ENCODE measurements at places on chromosomes 16 and 17. TPM values are rescaled to one million over a fixed set of nuclear protein-coding genes. Genes with fewer than 3 reads are reported as not detected.
A peak's percentile ranks its signal among the peaks of the same experiment; 100 is the strongest.

CRYM gene
- 6.7 TPM for total RNA-seq

SP6 gene
- total RNA-seq: 1.9 TPM

DNA sequence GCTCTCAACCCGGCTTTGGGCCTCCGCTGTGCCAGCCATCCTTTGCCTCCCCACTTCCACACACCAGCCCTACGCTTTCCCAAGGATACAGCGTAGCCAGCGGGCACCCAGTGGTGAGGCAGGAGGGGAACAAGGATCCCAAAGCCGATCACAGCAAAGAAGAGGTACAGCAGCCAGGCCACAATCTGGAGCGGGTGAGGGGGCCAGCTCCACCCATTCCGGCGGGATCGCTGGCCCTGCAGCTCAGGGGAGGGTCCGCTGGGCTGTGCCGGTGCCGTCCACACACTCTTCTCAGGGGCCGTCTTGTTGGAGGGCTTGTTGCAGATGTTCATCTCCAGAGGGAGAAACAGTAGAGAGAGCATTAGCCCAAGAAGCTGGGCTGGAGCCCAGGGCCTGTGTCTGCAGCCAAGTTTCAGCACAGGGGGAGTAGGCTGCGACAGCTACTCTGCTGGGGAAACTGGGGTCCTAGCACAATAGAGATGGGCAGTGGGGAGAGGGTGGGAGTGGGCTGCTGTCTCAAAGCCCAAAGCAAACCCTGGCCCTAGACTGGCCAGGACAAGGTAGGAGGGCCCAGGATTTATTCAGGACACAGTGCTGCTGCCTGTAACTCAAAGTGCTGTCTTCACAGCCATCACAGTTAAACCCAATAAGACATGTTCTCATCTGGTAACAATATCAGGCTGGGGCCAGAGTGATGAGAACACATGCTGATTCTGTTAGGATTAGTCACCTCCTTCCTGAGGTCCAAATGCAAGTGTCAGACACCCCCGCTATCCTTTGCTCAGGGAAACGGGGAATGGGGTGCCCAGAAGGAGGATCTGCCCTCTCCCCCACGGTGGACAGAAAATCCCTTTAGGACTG, 9.9 kb downstream of the ZDHHC1 start:
- peaks cover 9% of the 10 kb centered on the region for H3K4me1 ChIP-seq
- H3K27ac ChIP-seq: peak overlapping the region; percentile 58
- H3K36me3 ChIP-seq: no peaks in the 10 kb centered on the region
- no peak for DNase-seq
- H3K27me3 ChIP-seq: no peaks in the 10 kb centered on the region

DNA sequence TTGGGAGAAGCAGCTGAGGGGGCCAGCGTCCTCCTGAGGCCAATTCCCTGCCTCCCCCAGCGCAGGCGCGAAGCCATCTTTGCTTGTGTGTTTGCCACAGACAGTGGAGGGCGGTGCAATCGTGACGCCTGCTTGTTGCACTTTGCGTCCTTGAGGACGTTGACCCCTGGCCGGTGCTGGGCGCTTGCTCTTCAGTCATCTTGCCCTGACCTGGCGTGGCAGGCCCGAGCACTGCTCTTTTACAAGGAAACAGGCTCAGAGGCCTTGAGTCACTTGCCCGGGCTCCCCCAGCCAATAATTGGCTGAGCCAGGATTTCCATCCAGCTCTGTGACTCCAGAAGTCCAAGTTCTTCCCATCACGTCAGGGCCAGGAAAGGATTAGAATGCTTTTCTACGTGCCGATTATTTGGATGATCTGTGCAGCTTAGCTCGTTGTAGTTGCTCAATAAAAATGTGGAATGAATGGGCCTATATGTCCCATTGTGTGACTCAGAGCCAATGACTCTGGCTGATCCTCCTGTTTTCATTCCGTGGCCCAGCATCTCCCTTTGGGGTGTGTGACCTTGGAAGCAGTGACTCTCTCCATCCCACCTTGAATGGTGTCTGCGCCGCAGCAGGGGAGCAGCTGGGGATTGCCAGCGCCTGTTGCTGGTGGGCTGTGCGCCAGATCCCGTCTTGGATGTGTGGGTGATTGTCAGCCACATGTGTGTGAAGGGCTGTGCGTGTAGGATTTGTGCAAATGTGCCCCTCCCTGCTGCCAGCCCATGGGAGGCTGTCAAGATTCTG, 214.1 kb downstream of the SEC14L1 start:
- H3K27me3 ChIP-seq: no peaks in the 10 kb centered on the region
- H3K4me3 ChIP-seq: no peak overlapping the region
- no peak overlapping the region for H3K27ac ChIP-seq
- peaks cover 24% of the 10 kb centered on the region for H3K4me1 ChIP-seq
- DNase-seq: peak; percentile 78

GRCh38 chr16:9077091-9077809, 14.2 kb upstream of the HAPSTR1 start:
- no peaks in the 10 kb centered on the region for H3K36me3 ChIP-seq
- peak overlapping the region; percentile 53 for H3K27ac ChIP-seq
- no peaks in the 10 kb centered on the region for H3K27me3 ChIP-seq
- no peak overlapping the region for H3K4me3 ChIP-seq
- DNase-seq: no peak

DNA sequence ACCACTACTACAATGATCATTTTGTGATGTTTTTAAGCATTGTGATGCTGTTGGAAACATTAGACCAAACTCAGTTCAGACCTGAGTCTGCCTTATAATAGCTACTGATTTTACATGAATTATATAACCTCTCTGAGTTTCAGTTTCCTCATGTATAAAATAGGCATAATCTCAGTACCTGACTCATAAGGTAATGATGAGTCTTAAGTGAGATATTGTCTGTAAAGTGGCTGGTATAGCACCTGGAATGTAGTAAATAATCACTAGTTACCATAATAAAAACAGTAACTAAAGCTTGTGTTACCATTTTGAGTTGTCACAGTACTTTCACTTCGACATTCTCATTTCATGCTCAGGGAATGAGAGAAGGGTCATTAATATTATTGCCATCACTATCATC, 381.5 kb upstream of the SALL1 start:
- H3K4me1 ChIP-seq: no peaks in the 10 kb centered on the region
- H3K27ac ChIP-seq: no peak overlapping the region
- H3K27me3 ChIP-seq: no peaks in the 10 kb centered on the region
- no peaks in the 10 kb centered on the region for H3K36me3 ChIP-seq

CLEC3A gene
- total RNA-seq: not detected

DNA sequence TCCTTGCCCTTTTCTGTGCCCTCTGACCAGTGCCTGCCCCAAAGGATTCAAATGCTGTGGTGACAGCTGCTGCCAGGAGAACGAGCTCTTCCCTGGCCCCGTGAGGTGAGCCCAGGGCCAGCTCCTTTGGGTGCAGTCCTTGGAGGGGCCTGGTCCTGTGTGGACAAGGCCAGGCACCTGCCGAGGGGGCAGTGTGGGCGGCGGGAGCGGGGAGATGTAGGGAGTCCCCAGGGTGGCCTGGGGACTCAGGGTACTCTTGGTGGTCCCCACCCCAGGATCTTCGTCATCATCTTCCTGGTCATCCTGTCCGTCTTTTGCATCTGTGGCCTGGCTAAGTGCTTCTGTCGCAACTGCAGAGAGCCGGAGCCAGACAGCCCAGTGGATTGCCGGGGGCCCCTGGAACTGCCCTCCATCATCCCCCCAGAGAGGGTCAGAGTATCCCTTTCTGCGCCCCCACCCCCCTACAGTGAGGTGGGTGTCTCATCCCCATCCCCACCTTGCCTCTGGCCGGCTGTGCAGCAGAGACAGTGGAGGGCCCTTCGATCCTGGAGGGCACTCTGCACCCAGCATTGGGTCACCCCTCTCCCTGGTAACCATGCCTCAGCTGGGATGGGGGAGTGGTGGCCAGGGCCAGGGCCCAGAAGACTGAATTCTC, 4.4 kb downstream of the TMEM92 start:
- no peak overlapping the region for H3K4me3 ChIP-seq
- peaks cover 15% of the 10 kb centered on the region for H3K4me1 ChIP-seq
- H3K36me3 ChIP-seq: no peaks in the 10 kb centered on the region
- DNase-seq: peak; percentile 68
- peaks cover 3% of the 10 kb centered on the region for H3K27me3 ChIP-seq

TP53TG3F gene
- total RNA-seq: not detected

GRB7 gene
- total RNA-seq: 33.5 TPM

CDRT15 gene
- not detected for total RNA-seq

DNA sequence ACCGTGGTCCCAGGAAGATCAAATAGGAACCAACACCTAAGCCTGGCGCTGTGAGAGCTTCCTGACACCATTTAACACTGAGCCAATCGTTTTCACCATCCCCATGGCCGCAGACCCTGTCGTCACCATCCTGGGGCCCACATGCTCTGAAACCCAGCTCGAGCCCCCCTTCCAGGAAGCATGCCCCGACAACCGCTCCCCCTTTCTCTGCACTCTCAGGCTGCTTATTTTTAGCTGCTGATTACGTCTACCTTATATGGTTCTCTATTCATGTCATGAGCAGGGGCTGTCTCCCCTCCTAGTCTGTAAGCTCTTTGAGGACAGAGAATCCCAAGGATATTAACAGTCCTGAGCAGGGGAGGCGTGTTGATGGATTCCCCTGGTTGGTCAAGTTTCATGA, 10.5 kb downstream of the SRL start:
- DNase-seq: no peak
- no peaks in the 10 kb centered on the region for H3K36me3 ChIP-seq
- H3K4me1 ChIP-seq: peaks cover 6% of the 10 kb centered on the region
- no peaks in the 10 kb centered on the region for H3K27me3 ChIP-seq
- no peak overlapping the region for H3K4me3 ChIP-seq

ZC3H7A gene
- total RNA-seq: 55.0 TPM

- peaks cover 23% of the 10 kb centered on the region for H3K27me3 ChIP-seq
- peaks cover 10% of the 10 kb centered on the region for H3K4me1 ChIP-seq
- no peaks in the 10 kb centered on the region for H3K36me3 ChIP-seq
- no peak overlapping the region for H3K27ac ChIP-seq
Measured at GRCh38 chr16:2786061-2786825, 1.1 kb downstream of the PRSS33 start.

- H3K36me3 ChIP-seq: no peaks in the 10 kb centered on the region
- no peaks in the 10 kb centered on the region for H3K4me1 ChIP-seq
- no peak overlapping the region for H3K4me3 ChIP-seq
- no peak for DNase-seq
- no peaks in the 10 kb centered on the region for H3K27me3 ChIP-seq
Measured at GRCh38 chr16:74199842-74200124, 96.8 kb upstream of the PSMD7 start.

DNA sequence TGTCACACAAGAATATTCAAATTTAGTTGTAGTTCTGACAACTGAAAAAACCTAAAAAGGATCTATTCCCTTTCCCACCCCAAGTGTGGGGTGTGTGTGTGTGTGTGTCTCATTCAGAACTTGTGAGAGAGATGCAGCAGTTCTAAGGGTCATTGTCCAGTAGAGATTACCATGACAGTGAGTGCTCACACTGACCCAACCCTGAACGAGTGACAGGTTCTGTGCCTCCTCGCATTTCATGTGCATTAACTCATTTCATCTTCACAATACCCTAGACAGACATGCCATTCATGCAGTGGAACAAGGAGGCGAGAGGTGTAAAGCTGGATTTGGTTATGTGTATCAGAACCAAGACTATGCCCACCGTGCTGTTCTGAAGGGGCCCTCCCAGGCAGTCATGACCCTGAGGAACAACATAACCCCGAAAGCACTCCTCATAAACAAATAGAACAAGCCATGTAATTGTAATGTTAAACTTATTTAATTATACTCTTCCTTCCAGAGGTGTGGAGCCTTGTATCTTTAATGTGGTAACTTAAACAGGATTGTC, 102.1 kb downstream of the CLEC16A start:
- H3K36me3 ChIP-seq: peaks cover 6% of the 10 kb centered on the region
- peaks cover 7% of the 10 kb centered on the region for H3K4me1 ChIP-seq
- no peak overlapping the region for H3K27ac ChIP-seq
- no peaks in the 10 kb centered on the region for H3K27me3 ChIP-seq
- DNase-seq: no peak

- H3K36me3 ChIP-seq: no peaks in the 10 kb centered on the region
- no peak overlapping the region for H3K4me3 ChIP-seq
- no peak for DNase-seq
- H3K27ac ChIP-seq: peak overlapping the region; percentile 94
- peaks cover 85% of the 10 kb centered on the region for H3K4me1 ChIP-seq
Measured at GRCh38 chr16:70432356-70432722, 6.6 kb downstream of the ST3GAL2 start.

GUCY2D gene
- not detected for total RNA-seq

C16orf74 gene
- total RNA-seq: 6.3 TPM

- H3K36me3 ChIP-seq: no peaks in the 10 kb centered on the region
- H3K27ac ChIP-seq: no peak overlapping the region
- H3K4me1 ChIP-seq: peaks cover 4% of the 10 kb centered on the region
- H3K27me3 ChIP-seq: no peaks in the 10 kb centered on the region
- DNase-seq: no peak
Measured at GRCh38 chr17:4329838-4330237, 36.6 kb downstream of the UBE2G1 start.

- H3K27ac ChIP-seq: no peak within 1 kb of the TSS
- no peaks in the 10 kb centered on the region for H3K27me3 ChIP-seq
- H3K4me3 ChIP-seq: peak within 1 kb of the TSS; percentile 25
- no peaks in the 10 kb centered on the region for H3K36me3 ChIP-seq
- no peak for DNase-seq
Measured at GRCh38 chr16:981695-982144, at the start of gene SOX8. Gene SOX8, plus strand, starts transcription at chr16:981770. Its CDS starts 153 bp downstream, at chr16:981923.

DNA sequence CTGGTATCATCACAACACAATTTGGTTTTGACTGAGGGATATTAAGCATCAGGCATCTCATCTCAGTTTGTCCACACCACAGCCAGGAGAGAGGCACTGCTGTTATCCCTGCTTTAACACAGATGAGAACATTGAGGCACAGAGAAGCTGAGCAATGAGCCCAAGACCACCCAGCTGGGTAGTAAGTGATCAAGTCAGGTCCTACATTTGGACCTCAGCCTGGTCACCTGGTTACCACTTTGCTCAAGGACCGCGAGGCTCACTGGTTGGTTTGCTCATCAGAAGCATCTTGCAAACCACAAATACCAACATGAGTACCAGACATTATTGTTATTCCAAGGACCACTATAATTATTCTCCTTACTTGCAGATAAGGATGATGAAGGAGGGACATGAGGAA, 245.5 kb downstream of the CBLN1 start:
- no peaks in the 10 kb centered on the region for H3K36me3 ChIP-seq
- H3K27ac ChIP-seq: no peak overlapping the region
- no peak overlapping the region for H3K4me3 ChIP-seq
- no peak for DNase-seq

- DNase-seq: no peak
- H3K4me1 ChIP-seq: no peaks in the 10 kb centered on the region
- H3K4me3 ChIP-seq: no peak overlapping the region
- peaks cover 25% of the 10 kb centered on the region for H3K36me3 ChIP-seq
- no peaks in the 10 kb centered on the region for H3K27me3 ChIP-seq
Measured at GRCh38 chr16:19497176-19497575, 24.7 kb downstream of the GDE1 start.

DNA sequence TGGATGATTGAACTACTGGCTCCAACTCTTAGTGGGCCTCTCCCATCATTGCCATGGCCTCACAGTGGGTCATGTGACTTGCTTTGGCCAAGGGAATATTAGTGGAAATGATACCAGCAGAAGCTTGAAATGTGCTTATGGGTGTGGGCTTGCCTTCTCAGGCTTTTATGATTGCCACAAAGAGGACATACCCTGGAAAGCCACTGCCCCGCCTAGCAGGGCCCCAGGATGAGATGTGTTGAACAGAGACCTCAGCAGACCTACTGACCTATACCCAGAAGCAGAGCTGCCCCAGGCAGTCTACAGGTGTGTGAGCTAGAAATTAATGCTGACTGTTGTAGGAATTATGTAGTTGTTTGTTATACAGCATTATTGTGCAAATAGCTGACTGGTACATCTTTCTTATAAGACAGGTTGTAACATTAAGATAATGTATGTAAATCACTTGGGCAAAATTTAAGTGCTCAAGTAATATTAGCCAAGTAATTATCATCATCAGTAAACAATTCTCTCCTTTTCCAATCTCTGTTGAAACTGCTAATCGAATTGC, 67.8 kb upstream of the CDH5 start:
- H3K36me3 ChIP-seq: no peaks in the 10 kb centered on the region
- no peak for DNase-seq
- no peak overlapping the region for H3K27ac ChIP-seq
- H3K27me3 ChIP-seq: no peaks in the 10 kb centered on the region

VAT1L gene
- total RNA-seq: 0.17 TPM

LGALS9B gene
- 3.0 TPM for total RNA-seq

Data from upper lobe of left lung (tissue), 6 donors.